Endodermal cell (in vitro differentiated cells): ENCODE measurements at places on chromosomes 7 and 10.

DNA sequence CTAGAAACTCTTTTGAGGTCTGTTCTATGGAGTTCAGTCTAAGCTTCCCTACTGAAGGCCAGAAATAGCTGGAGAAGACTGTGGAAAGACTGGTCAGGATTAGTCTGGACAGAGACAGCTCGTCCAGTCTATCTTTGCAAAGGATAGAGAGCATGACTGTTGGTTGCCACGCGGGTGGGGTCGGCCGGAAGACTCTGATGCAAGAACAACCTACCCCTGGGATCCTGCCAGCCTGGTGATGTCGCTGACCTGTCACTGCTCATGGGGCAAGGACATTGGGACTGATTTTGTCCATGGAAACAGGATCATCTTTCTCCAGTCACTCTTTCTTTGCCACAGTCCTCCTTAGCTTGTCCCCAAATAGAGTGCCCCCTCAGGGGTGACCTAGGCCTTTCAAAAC is 337.6 kb upstream of the NPSR1 start:
- no peak for DNase-seq

DNA sequence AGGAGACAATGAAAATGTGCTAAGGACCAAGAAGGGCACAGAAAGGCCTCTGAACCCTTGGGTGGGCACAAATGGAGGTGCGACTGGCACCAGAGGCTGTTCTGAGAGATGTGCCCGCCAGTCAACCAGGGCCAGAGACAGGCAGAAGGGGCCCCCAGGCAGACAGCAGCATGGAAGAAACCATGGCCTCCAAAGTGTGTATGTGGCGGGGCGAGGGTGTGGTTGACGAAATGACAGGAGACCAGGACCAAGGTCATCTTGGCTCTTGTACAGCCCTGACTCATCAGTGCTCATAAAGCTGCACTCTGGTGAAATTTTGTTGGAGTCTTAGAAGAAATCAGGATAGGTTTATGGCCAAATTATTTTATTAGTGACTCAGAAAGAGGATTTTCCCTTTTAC is 4.0 kb upstream of the MRPS24 start:
- no peak for DNase-seq

- no peak for DNase-seq
Measured at GRCh38 chr7:121913947-121914675, 41.1 kb downstream of the PTPRZ1 start.

DNA sequence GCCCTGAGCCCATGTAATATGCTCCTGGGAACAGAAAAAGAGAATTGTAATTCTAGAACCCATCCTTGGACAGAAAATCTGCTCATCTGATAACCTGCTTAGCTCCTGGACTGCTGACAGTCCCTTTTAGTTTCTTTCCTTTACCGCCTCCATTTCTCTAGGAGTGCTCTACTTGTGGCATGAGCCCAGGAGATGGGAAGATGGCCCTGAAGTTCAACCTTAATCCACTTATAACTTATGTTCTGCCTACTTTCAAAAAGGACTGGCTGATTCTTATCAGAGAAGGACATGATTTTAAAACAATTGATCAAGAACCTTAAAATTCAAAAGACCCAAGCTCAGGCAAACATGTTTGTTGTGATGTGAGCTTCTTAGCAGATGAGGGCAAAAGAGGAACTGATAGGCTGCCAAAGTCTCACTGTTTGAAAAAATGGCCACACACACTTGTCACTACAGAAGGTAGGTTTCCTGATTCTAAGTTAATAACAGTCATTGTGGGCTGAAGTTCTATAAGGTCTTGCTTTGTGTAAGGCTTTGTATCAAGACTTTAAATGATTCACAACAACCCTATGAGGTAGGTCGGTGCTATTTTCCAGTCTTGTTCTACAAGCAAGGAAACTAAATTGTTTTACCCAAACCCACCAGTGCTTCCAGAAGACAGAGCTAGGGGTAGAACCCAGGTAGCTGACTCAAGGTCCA is 94.3 kb upstream of the AFAP1L2 start:
- no peak for DNase-seq
